ENCODE measurements at places on chromosomes 6 and 20. TPM values are rescaled to one million over a fixed set of nuclear protein-coding genes. Genes with fewer than 3 reads are reported as not detected.

Gene CASS4
- 0.31 TPM for polyA plus RNA-seq

Gene SEL1L2
- polyA plus RNA-seq: 0.46 TPM

Gene PI3
- 0.40 TPM for polyA plus RNA-seq

Gene RAB23
- polyA plus RNA-seq: 2.6 TPM

Gene BMP7
- polyA plus RNA-seq: 0.33 TPM

Gene SLC2A10
- 10.9 TPM for polyA plus RNA-seq

Gene TFAP2D
- not detected for polyA plus RNA-seq

Gene C20orf202
- polyA plus RNA-seq: 0.23 TPM

Gene CBFA2T2
- 8.9 TPM for polyA plus RNA-seq

Gene CST2
- 7.5 TPM for polyA plus RNA-seq

Gene TCFL5
- 4.9 TPM for polyA plus RNA-seq

Gene LTB
- polyA plus RNA-seq: 7.3 TPM

Gene COL20A1
- polyA plus RNA-seq: 0.05 TPM

Gene NINL
- polyA plus RNA-seq: 19.4 TPM

Gene HSD17B8
- 47.4 TPM for polyA plus RNA-seq

Gene SPDEF
- polyA plus RNA-seq: 0.59 TPM

Gene LPIN3
- 31.5 TPM for polyA plus RNA-seq

Gene TDP2
- polyA plus RNA-seq: 41.9 TPM

Gene LY6G6F
- polyA plus RNA-seq: not detected

Gene TSPO2
- polyA plus RNA-seq: 0.12 TPM

Gene PSORS1C1
- polyA plus RNA-seq: 1.9 TPM

Gene MEA1
- 44.1 TPM for polyA plus RNA-seq

Gene TBXT
- not detected for polyA plus RNA-seq

Gene MAS1
- not detected for polyA plus RNA-seq

Gene ANKEF1
- polyA plus RNA-seq: 3.1 TPM

Gene OPN5
- not detected for polyA plus RNA-seq

Gene PRDM1
- polyA plus RNA-seq: 0.92 TPM

Gene FAM209B
- polyA plus RNA-seq: 1.7 TPM

All from pancreas (tissue), 10 donors.